ENCODE measurements at places on chromosomes 7 and 10.
A peak's percentile ranks its signal among the peaks of the same experiment; 100 is the strongest.

- no peak for DNase-seq
These were observed 5.1 kb upstream of the LRRC27 start for GRCh38 chr10:132326925-132327324.

DNA sequence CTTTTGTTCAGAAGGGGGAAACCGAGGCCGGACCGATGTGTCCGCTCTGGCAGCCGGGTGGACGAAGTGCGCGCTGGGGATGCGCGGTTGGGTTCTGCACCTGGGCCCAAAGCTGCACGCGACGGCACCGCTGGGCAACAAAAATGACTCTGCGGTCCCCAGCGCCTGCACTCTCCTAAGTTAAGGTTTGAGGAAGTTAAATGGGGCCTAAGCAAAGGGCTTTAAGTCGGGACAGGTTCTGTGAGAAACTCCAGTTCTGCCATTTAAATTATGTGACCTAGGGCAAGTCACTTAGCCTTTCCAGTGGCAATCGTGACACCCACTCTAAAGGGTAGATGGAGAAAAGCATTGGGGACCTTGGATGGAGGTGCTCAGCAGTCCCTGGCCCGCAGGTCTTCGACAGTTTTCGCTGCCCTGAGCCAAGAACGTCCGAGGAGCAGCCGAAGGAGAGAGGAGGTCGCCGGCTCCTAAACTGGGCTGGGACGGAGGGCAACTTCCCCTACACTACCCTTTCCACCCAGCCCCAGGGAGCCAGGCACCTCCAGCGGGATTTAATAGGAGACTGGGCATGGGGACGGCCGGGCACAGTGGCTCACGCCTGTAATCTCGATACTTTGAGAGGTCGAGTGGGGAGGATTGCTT lies 534 bp upstream of the ACBD5 start:
- DNase-seq: no peak

GRCh38 chr10:132163278-132163765 lies 23.4 kb upstream of the DPYSL4 start:
- DNase-seq: no peak

GRCh38 chr10:103241262-103242011 lies 4.2 kb upstream of the RPEL1 start:
- no peak for DNase-seq

DNA sequence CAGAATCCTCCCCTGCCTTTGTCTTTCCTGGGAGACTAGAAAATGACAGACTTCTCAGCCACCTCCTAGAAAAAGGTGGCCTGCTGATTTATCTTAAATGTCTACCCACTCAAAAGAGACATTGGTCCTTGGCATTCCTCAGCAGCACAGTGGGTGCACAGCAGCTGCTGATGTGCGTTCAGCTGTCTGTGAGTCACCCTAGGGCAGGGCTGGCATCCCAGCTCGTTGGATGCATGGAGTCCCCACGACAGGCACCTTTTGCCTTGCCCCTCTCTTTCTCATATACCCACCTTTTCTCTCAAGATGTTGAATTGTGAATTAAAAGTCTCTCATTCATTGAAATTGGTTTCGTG lies 113.0 kb downstream of the DOCK1 start:
- DNase-seq: no peak

- no peak for DNase-seq
These were observed 488 bp downstream of the ABCF2 start for GRCh38 chr7:151226560-151226874.

DNA sequence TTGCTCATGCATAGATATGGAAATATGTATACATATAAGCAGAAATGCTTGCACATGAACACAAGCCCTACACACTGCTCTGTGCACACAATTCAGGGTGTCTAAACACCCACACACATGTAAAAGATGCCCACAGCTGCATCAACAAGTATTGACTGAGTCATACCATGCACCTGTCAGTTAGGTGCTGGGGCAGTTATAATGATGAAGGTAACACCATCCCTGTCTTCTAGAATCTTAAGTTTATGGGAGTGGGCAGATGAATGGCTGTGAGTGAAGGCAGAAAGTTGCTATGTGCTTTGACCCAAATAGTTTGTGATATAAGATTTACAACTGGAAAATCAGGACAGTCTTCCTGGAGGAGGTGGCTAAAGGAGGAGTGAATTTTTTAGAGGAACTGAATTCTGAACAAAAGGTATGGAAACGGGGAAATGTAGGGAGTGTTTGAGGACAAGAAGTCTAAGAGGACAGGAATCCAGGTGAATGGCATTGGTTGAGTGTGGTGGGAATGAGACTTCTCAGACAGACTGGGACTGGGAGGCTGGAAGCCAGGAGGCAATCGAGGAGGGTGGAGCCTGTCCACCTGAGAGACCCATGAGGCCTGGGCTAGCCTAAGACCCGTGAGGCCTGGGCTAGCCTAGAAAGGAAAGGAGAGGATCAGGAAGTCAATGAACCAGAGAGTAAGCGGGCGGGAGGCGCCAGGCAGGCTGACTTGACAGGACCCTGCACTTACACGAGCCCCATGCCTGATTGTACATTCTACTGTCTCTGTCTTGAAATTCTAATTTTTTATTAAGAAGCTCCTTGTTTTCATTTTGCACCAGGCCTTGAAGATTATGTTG lies 20.7 kb downstream of the POLL start:
- DNase-seq: no peak

DNA sequence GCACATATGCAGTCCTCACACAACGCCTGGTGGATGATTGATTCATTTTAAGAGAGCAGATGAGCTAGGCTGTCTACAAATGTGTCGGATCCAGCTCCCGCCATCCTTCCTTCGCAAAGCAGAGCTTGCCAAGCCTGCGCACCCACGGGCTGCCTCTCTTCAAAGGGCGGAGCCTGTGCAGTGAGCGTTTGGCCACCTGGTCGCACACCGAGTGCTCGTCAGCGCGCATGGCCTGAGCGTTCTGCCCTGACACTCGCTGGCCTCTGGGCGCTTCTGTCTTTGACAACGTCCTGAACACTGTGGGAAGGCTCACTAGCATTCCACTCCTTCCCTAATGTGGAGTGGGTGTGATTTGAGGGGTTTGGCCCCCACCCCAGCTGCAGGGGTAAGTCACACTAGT lies 47.1 kb upstream of the TMEM72 start:
- no peak for DNase-seq

GRCh38 chr7:79176859-79177477 lies 276.5 kb downstream of the MAGI2 start:
- DNase-seq: peak; percentile 61

DNA sequence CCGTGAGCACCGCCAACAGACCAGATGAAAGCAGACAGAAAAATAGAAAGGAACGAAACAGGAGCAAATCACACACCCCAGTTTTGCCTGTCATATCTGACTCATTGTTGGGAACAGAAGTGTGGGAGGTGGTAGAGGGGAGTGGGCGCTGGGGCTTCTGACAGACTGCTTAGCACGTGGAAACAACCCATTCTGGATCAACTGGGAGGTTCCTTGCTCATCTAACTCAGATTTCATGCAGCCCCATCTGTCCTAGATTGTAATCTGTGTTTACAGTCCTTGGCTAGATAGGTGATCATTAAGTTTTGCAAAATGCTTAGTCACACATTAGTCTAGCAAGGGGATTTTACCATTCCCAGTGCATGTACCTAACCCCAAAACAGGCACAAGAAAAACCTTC lies 154.1 kb downstream of the NRP1 start:
- DNase-seq: no peak

- DNase-seq: no peak
These were observed 618.9 kb upstream of the IGFBP3 start for GRCh38 chr7:46539892-46540483.

DNA sequence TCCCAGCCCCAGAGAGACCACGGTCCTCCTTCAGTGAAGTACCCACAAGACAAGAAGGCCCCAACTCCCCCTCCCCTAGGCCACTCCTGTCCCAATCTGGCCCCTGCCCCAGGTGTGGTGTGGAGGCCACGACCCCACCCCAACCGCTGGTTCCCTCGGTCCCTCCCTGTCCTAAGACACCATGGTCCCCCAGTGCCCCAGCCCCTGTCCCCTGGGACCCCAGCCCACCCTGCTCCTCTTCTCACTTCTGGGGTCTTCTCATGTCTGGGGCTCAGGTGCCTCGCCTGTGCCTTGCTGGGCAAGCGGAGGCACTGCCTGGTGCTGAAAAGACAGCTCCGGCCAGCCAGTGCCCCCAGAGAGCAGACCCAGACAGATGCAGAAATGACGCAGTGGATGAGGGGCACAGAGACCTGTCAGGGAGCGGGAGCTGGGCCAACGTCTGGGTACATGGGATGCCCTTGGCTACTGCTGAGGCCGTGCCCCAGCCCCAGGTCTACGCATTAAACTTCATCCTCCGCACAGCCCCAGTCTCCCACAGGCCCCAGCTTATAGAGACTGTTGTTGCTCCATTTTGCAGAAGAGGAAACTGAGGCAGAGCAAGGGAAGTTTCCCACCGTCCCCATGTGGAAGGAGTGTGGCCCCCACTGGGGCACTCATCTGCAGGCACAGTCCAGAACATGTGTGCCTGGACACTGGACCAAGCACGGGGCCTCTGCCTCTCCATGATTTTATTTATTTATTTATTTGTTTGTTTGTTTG lies 14.8 kb downstream of the GRIFIN start:
- DNase-seq: no peak

- DNase-seq: no peak
These were observed 4.5 kb upstream of the PRKAR1B start for GRCh38 chr7:731440-732085.

- DNase-seq: no peak
These were observed 317.1 kb upstream of the POT1 start for GRCh38 chr7:125246706-125247105.

GRCh38 chr7:130733931-130734814 lies at the start of gene KLF14:
TSS of gene KLF14 (minus strand) at chr7:130734207. CDS start at chr7:130734033, 174 bp downstream.
- no peak for DNase-seq

GRCh38 chr7:84085998-84086397 lies 108.6 kb downstream of the SEMA3A start:
- DNase-seq: no peak

DNA sequence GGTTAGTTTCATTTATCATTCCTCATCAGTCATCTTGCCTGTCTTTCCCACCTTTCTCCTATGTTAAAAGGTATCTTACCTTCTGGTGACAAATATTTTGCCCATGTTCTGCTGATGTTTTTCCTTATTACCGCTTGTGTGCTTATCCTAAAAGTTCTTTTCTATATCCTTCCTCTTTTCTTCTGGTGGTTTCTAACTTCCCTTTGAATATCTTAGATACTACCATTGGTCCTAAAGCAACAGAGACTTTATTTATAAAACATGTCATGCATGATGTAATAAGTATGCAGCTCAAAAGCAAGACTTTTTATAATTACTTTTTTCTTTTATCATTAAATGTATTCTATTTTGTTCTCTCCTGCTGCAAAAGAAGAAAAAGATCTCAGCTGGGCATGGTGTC lies 24.8 kb downstream of the TBC1D12 start:
- no peak for DNase-seq

DNA sequence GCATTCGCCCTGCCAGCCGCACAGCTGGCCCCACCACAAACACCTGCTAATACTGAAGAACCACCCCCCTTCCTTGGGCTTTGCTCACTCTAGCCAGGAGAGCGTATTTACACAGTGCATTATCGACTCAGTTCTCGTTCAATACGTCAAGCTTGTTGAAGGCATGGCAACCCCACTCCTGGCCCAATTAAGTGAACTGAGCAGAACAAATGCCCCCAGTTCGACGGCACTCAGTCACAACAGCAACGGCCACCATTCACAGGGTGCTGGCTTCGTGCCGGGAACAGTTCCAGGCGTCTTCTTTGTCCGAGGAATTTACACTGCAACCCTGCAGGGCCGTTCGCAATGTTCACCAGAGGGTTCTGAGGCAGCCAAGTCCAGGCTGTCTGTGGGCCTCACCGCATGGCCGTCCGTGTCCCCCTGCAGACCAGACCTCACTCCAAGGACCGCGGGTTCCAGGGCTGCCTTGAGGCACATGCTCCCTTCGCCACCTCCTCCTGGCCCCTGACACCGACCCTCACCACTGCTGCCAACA lies 175.3 kb downstream of the DIP2C start:
- DNase-seq: no peak

DNA sequence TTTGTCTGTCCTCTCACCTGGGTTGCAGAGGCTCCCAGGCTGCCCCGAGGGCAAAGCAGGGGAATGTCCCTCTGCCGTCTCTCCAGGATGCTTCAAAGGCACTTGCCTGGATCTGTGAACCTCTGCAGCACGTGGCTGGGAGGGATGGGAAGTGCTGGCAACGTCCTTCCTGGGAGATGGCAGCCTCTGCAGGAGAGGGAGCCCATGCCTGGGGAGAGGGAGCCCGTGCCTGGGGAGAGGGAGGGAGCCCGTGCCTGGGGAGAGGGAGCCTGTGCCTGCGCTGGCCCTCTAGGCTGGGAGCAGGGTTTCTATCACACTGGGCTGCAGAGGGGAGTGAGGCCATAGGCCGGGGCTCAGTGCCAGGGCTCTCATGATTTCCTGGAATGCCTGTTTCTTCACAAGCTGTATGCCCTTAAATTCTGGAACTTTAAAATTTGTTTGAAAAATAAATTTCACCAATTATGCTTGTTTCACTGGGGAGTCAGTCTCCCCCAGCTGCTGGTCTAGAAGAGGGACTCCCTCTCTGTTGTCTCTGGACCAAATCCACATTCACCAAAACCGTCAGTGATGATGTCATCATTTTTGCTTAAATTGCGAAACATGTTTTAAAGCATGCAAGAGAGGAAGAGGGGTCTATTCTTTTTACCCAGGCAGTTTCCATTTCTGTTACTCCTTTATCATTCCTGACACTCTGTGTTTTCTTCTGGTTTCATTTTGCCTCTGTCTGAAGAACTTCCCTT lies 135.7 kb downstream of the DNAJB6 start:
- no peak for DNase-seq

DNA sequence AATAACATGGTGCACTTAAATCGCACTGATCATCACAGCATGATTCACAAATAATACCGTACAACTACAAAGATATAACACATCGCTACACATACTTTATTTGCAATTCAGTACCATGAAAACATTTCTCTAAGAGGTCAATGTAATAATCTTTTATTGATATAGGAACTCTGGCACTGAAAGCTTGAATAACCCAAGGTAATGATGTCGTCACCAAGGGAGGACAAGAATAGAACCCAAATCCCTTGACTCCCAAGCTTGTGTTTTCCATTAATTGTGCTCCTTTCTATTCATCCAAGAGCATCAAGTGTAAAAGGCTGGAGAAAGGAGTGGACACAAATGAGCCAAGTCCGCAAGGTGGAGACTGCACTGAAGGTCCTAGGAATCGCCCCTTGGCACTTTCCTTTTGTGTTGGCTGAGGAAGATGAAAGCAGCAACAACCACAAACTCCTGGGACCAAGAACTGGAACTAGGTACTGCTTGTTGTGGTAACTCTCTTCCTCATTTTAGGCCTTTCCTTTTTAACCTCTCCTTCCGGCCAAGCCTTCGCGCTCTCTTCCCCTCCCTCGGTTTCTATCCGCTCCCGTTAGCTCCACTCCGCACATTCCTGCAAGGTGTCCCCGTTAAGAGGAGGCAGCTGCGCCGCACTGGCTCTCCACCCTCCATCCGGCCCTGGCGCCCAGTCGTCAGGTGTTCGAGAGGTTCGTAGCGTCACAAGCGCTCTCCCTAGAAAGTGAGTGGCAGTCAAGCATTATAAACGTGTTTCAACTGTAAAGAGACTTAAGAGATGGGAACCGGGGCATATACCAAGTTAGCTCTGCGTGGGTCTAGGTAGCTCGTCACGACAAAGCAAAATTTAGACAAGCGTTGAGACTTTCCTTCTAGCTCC lies 1.0 kb upstream of the CBLL1 start:
- DNase-seq: peak; percentile 1
